Amygdala (tissue), 56 donors: ENCODE measurements at places on chromosomes 12 and 14.

DNA sequence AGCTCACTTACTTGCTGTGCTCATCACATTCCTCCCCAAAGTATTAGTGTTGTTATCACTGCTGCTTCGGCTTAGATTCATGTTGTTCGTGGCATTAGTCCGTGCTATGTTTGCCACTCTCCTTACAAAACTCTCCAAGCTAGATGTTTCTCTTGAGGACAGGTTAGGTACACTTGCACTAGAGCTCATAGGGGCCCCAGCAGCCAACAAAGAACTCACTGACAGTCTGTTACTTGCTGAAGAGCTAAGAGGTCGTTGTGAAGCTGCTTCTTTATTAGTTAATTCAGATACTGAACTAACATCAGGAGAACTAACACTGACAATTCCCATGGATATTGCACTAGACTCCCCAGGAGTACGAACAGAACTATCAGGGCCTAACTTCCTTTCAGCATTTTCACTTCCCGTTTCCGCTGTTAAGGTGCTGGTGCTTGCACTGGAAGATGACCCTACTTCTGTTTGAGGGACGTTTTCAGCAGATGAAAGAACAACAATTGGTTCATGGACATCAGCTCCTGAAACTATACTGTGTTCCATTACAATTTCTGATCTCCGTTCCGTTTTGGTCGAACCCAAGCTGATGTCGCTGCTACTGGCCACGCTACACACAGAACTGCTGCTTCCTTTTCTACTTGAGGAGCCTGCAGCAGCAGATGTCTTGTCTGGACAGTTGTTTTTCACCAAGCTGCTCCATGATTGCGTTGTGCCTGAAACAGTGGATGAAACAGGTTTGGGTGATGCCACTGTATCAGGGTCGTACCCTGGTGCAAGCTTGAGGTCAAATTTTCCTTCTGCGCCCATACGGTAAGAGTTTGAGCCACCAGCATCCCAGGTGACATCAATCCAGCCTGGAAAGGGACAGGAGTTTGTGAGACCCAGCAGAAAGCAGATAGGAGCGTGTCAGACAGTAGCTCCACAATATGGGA lies 78.7 kb downstream of the HECTD1 start:
- no peak for DNase-seq

DNA sequence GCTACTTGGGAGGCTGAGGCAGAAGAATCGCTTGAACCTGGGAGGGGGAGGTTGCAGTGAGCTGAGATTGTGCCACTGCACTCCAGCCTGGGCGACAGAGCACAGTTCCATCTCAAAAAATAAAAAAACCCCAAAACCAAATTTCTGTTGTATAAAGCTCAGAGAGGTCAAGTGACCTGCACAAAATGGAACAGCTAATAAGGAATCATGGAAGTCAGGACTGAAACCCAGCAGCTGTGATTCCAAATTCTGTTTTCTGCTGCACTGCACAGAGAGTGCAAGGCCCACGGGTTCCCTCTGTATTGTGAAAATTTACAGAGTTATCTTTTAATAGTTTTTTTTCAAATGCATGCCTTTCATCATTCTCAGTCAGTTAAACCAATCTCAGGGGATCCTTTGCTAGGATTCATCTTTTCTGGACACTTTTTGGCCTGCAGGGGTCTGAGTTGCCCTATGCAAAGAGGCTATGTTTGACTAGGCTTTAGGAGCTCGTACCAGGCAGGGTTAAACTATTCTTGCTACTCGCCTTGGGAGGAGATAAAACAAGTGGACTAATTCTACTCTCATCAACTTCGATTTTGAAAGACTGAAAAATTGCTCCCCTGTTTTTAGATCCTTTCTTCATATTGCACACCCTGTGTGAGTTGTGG lies 26.1 kb upstream of the AACS start:
- DNase-seq = no peak

- DNase-seq = no peak
Measured at GRCh38 chr14:91332171-91332985, 85.2 kb downstream of the CCDC88C start.

- DNase-seq = no peak
Measured at GRCh38 chr12:61514016-61514415, 746.2 kb upstream of the USP15 start.

- no peak for DNase-seq
Measured at GRCh38 chr12:106113824-106114446, 24.8 kb downstream of the NUAK1 start.

GRCh38 chr12:112001576-112001975 lies 11.4 kb downstream of the TMEM116 start:
- DNase-seq = no peak

DNA sequence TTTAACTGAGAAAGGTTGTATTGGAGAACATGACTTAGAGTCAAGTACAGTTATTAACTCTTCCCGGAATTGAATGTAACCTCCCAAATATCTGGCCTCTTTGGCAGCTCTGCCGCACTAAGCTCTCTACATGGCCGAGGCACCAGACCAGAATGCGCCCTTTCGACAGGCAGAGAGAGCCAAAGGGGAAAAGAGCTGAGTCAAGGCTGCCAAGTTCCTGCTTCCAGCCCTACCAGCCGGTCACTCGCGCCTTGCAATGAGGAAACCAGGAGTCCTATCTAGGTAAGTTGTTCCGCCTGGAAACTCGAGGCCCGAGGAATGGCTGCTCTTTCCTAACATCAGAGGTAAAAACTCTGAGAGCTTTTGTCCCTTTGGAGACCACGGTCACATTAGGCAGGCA lies 172.2 kb downstream of the BRMS1L start:
- no peak for DNase-seq

- DNase-seq = no peak
Measured at GRCh38 chr12:92036771-92037453, 108.7 kb downstream of the BTG1 start.

- DNase-seq = no peak
Measured at GRCh38 chr12:131195796-131196195, 242.1 kb downstream of the ADGRD1 start.

- DNase-seq = no peak
Measured at GRCh38 chr12:9732921-9733461, at the start of gene CLECL1. TSS of gene CLECL1 (minus strand) at chr12:9733097.

GRCh38 chr14:35414365-35414764 lies 9.8 kb upstream of the NFKBIA start:
- no peak for DNase-seq

DNA sequence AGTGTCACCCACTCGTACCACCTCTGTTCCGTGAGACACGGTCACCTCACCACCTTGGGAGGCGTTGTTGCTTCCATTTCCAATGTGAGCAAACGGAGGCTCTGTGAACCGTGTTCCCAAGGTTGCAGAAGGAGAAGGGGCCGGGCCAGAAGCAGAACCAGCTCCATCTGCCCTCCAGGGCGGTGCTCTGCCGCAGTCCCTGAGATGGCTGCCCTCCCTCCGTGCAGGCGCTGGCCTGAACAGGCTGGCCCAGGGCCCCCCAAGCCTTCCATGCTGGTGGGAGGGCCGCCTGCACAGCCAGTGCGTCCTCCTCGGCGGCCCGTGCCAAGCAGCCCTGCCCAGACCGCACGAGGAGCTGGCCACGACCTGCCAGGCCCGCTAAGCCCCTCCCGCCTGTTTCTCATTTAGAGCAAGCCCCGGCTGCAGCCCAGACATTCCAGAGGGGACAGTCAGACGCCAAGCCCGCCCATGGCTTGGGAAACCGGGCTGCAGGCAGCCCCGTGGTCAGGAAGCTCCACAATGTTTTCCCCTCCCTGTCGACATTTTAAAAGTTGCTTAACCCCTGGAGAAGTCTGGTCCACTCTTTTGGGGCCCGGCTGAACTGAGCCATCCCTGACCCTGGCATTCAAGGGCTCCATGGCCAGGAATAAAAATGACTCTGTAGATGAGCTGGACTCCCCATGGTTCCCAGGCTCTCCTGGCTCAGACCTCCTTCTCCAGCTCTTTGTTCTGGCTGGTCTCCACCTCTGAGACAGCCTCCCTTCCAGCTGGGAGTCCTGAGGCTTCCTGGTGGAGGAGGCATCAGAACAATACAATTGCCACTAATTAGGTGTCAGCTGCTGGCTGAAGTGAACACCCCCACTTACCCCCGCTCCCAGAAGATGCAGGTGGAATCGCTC lies 236.0 kb downstream of the BCL11B start:
- no peak for DNase-seq

- DNase-seq = no peak
Measured at GRCh38 chr14:24677956-24678355, 44.0 kb upstream of the GZMB start.

DNA sequence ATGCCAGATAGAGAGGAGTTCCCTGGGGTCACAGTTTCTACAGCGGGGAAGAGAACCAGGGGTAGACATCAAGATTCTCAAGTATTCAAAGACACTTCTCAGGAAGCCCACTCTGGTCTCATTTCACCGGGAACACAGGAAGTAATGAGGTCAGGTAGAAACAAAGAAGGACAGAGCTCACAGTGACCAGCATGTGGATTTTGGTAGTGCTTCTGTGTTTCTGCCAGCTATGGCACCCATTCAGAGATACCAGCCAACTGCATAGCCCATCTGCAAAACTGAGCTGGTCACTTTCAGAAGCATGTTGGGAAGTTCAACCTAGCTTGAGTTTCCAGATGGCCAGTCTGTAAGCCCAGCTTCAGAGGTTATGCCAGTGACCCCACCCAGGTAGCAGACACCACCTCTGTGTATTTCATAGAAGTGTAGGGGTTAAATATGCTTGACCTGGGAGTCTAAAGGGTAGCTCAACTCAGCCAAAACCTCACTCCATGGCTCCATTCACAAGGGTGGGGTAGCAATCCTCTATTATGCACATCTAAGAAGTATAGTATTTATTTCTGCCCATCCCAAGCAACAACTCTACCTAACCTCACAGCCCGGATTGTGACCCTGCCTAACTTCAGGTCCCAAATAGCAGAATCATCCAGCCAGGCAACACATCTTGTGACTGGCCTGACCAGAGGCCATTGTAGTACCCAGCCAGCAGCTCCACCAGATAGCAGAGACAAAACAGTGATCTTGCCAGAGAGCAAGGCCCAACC lies 33.9 kb downstream of the A2M start:
- no peak for DNase-seq

GRCh38 chr12:47850153-47851084 lies 30.7 kb upstream of the HDAC7 start:
- DNase-seq = no peak

DNA sequence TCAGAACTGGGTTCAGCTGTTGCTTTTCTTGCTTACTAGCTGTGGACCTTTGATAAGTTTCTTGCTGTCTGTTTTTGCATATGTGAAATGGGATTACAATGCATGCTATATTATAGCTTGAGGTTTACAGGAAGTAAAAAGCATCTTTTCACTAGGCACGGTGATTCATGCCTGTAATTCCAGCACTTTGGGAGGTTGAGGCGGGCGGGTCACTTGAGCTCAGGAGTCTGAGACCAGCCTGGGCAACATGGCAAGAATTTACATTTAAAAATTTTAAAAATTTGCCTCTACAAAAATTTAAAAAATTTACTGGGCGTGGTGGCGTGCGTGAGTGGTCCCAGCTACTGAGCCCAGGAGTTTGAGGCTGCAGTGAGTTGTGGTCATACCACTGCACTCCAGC lies 42.0 kb downstream of the CALM1 start:
- no peak for DNase-seq

DNA sequence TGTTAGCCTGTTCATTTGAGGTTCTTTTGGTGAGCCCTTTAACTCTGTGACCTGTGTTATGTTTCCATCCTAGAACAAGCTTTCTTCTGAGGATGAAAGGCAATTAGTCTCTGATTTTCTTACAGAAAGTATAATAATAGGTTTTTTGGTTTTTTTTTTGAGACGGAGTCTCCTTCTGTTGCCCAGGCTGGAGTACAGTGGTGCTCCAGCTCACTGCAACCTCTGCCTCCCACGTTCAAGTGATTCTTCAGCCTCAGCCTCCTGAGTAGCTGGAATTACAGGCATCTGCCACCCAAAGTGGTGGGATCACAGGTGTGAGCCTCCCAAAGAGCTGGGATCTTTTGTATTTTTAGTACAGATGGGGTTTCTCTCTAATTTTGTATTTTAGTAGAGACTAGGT lies 52.7 kb upstream of the SYNE2 start:
- DNase-seq = no peak
